SHP77 (cell line): ENCODE measurements at places on chromosomes 7 and 10.
A peak's percentile ranks its signal among the peaks of the same experiment; 100 is the strongest.

- DNase-seq: peak; percentile 64
Observed at GRCh38 chr10:12902135-12902572, 99.4 kb downstream of the CCDC3 start.

- DNase-seq: no peak
Observed at GRCh38 chr10:97849687-97850402, at the start of gene GOLGA7B. GOLGA7B (plus strand) TSS chr10:97849843; CDS start chr10:97850304, 461 bp downstream.

DNA sequence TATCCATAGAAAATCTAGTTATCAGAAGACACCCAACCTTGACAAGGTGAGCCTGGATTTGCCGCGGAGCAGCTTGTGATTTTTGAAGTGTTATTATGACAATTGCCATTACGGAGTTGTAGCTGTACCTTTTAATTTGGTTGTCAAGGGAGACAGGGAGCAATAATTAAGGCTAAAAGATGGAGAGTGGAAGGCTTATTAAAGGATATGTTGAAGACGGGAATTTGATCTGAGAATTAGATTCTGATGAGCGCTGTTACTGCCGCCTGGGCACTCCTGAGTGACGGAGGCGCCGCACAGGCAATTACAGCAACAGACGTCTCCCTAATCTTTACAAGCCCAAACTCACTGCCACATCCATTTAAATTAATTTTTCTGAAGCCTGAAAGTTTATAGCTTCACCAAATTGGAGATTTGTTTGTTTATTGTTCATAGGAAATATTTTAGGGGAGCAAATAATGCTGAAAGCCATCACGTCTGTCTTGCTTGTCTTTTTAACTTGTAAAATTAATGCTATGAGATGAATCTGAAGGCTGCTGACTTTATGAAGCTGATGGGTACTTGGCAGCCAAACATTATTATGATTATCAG is 475.0 kb upstream of the ADARB2 start:
- DNase-seq: no peak

GRCh38 chr7:491292-491957 is 28.2 kb downstream of the PDGFA start:
- no peak for DNase-seq

DNA sequence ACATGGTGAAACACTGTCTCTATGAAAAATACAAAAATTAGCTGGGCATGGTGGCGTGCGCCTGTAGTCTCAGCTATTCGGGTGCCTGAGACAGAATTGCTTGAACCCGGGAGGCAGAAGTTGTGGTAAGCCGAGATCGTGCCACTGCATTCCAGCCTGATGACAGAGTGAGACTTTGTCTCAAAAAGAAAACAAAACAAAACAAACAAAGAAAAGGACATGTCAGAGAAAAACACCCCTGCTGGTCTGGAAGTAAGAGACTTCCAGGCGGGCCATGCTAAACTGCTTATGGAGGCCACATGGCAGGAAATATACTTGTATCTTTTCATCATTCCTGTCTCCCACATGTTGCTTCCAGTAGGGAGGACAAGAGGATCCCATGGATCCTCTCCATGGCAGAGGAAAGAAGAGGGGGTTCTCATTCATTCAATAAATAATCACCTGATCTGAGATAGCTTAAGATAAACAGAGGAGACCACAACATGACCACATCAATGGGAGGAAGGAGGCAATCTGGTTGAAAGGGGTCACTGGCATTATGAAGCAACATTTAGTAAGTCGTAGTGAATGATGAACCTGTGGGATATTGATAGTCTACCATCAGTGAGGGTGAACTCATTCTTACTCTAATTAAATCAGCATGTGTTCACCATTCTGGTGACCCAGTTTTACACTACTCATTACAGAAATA is 60.5 kb upstream of the ZNF138 start:
- no peak for DNase-seq

GRCh38 chr10:58023341-58024073 is 244.2 kb downstream of the IPMK start:
- no peak for DNase-seq

DNA sequence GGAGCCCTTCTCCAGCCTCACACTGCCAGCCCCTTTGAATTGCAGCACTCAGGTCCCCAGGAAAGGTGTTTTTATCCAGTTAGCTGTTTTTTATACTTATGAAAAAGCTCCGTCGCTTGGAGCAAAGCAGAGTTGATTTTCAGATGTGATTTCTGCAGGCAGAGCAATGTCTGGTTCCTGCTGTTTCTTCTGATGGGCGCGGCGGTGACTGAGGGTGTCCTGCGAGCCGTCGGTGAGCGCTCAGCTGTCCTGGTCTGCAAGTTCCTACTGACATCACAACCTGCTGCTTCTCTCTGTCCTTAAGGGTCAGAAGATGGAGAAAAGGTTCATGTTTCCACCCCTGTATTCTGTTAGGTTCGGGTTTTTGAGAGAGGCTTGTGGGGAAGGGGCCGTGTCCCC is 109.6 kb upstream of the FAM20C start:
- DNase-seq: no peak

DNA sequence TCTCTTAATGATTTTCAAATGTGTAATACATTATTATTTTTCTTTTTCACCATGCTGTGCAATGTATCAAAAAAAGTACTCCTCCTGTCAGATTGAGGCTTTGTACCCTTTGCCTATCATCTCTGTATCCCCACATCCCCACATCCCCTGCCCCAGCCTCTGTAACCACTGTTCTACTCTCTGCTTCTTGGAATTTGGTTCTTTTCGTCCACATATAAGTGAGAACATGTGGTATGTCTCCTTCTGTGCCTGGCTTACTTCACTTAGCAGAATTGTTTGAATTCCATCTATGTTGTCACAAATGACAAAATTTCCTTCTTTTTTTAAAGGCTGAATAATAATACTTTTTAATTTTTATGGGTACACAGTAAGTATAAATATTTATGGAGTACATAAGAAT is 13.8 kb downstream of the TAF3 start:
- DNase-seq: no peak

- no peak for DNase-seq
Observed at GRCh38 chr10:102931643-102932042, 13.5 kb downstream of the CNNM2 start.

DNA sequence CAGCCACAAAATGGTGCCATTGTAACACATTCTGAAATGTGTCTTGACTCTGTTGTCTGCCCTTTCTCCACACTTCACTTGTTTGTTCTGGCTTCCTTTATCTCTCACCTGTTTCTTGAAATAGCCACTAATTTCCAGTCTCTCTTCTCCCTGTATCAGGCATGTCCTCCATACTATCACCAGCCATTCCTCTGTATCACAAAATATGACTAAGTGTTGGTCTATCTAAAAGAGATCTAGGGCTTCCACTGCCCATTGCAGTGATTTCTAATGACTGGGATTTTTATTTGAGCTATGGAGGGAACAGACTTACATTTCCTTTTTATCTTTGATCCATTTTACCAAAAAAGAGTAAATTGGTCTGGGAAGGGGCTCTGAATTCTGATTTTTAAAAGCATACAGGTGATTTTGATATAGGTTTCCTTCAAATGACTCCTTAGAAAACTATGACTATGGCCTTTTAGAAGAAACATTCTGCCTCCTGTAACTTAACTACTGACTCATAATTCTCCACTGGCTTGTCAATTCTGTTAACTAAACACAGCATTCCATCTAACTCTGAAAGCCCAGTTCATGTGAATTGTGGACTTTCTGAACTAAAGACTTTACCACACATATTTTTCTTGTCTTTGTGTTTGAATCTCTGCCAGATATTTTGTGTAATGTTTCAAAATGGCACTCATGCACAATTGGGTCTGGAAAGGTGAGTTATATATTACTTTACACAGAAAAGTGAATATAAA is 1121.4 kb downstream of the XPNPEP1 start:
- no peak for DNase-seq

- no peak for DNase-seq
Observed at GRCh38 chr7:17144322-17144721, 154.1 kb upstream of the AHR start.

GRCh38 chr10:72260976-72261783 is 12.5 kb upstream of the DDIT4 start:
- DNase-seq: no peak
